ENCODE measurements at places on chromosomes 5 and 9. TPM values are rescaled to one million over a fixed set of nuclear protein-coding genes. Genes with fewer than 3 reads are reported as not detected.

PCDHGA10 gene
- total RNA-seq: 3.0 TPM

TGFBI gene
- total RNA-seq: 2.4 TPM

HTR1A gene
- not detected for total RNA-seq

ADAMTS19 gene
- total RNA-seq: not detected

GLRA1 gene
- total RNA-seq: not detected

OR1K1 gene
- total RNA-seq: not detected

SPATA31E1 gene
- total RNA-seq: not detected

GHR gene
- 3.1 TPM for total RNA-seq

PCDHGA4 gene
- total RNA-seq: 2.1 TPM

LPAR1 gene
- total RNA-seq: 0.13 TPM

CNTNAP3 gene
- 78.6 TPM for total RNA-seq

FGD3 gene
- not detected for total RNA-seq

NRARP gene
- total RNA-seq: 36.6 TPM

TAF11L5 gene
- not detected for total RNA-seq

LCN2 gene
- not detected for total RNA-seq

CDKN2AIPNL gene
- 28.3 TPM for total RNA-seq
